GM12892 (cell line): ENCODE measurements at places on chromosomes 2 and 18.

DNA sequence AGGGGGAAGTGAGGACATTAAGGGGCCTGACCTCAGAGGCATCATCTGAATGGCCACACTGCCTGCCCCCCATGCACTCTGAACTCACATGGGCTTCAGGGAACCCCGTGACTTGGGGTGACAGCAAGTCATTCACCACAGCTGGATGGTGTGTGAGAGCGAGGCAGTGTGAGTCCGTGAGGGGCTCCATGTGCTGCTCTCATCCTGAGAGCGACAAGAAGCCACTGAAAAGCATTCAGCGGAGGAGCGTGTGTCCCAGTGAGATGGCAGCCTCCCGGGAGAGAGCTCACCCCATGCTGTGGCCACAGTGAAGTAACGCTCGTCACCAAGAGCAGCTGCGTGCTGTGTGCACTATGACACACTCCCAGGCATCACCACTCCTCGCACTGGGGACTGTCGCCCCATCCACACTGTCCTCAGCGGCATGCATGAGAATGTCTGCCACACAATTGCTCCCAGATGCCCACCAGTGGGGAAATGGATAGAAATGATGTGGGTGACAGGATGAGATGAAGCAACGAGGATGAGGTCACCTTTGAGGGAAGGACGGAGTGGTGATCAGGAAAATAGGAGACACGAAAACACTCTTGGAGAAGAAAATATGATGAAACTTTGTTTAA, 213.0 kb upstream of the RAB6C start:
- no peak for DNase-seq

- DNase-seq: no peak
These were observed 132.6 kb downstream of the MAP2 start for GRCh38 chr2:209556354-209556961.

- DNase-seq: no peak
These were observed 229.3 kb upstream of the ZSWIM2 start for GRCh38 chr2:187078297-187078696.

- no peak for DNase-seq
These were observed 43.8 kb downstream of the XIRP2 start for GRCh38 chr2:166932032-166932431.

- no peak for DNase-seq
These were observed 14.7 kb downstream of the LAMA3 start for GRCh38 chr18:23703987-23704384.

DNA sequence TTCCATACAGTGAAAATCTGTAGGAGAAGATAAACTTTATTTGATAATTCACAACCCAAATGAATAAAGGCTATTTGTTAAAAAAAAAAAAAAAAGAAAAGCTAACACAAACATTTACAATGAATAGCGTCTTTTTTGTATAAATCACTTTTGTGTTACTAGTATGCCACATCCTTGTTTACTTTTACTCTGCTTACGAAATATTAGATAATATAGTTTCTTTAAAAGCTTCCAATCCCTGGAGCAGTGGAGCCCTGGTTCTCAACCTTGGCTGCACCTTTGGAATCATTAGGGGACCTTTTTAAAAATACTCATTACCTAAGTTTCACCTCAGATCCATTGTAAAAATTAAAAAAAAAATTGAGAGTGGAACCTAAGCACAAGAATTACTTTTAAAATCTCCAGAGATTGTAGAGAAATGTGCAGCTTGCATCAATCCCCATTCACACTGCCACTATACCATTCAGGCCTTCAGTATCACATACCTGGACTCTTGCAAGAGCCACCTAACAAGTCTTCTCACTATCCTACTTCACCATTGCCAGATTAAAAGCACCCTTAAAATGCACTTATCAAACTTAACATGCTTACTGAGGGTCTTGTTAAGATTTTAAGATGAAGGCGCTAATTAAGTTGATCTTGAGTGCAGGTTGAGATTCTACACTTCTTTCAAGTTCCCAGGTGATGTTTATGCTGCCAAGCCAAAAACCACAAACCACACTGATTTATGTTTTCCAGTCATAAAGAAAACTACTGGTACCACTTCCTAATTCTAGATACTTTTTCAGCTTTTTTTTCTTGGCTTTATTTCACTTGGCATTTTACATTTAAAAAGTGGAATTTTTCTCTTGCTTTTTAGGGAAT, 59.7 kb upstream of the ZC3H15 start:
- no peak for DNase-seq

- DNase-seq: no peak
These were observed 58.4 kb upstream of the RTN4 start for GRCh38 chr2:55108456-55109160.

GRCh38 chr2:216392018-216392562, 19.8 kb upstream of the MARCHF4 start:
- no peak for DNase-seq

DNA sequence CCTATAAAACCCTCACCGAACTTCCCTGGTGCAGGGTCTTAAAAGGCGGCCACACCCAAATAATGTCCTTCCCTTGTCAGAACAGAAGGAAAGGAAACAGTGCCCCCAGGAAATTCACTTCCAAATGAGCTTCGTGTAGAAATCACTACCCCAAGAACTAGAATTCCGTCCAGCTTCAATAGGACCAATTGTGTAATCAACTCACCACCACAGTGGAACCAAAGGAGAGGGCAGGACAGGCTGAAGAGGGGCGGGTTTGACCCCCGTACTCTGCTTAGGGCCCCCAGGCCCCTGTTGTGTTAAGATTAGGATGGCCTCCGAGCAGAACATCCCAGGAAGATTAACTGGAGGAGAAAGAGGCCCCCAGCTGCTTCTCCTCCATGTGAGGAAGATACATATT, 24.1 kb downstream of the GPR35 start:
- no peak for DNase-seq

DNA sequence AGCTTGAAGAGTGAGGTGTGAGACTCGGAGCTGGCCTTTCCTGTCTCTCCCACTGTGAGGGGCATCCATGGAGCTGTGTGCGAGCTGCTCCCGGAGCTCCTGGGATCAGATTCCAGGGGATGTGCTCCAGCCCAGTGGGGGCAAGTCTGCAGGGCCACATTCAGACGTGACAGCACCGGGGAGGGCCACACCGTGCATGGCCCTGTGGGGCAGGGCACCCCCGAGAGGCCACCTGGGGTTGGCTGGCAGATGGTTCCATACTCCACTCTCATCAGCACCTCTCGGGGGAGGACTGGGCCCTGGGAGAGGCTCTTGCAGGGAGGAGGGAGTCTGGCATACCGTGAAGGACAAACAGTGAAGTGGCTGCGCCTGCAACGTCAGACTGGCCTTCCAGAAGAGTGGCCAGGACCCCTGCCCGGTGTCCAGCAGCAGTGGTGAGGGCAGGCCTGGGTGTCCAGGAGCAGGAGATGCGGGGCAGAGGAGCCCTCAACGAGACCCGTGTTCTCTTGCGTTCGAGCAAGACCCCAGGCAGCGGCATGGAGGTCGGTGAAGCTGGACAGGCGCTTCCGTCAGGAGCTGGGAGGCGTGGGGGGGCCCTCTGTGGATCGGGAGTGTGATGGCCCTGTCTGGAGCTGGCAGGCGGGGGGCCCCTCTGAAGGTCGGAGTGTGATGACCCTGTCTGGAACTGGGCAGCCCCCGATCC, 84.3 kb downstream of the ASB1 start:
- no peak for DNase-seq

DNA sequence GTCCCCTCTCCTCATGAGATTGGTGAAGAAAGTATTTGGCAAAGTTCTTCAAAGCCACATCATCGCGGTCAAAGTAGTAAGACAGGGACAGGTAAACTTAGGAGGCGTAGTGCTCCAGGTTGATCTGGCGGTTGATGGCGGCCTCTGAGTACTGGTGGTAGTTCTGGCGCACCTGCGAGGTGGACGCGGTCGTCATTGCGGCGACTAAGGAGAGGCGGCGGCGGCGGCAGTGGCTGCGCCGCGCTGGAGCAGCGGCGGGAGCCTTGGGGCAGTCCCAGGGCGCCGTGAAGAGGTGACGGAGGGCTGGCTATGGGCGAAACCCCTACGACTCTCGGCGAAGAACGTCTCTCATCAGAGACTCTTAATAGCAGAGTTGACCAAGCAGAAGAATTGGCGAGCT, 107.2 kb upstream of the UBE2E3 start:
- DNase-seq: no peak

- no peak for DNase-seq
These were observed 805 bp downstream of the SNORC start for GRCh38 chr2:232870766-232871371.

DNA sequence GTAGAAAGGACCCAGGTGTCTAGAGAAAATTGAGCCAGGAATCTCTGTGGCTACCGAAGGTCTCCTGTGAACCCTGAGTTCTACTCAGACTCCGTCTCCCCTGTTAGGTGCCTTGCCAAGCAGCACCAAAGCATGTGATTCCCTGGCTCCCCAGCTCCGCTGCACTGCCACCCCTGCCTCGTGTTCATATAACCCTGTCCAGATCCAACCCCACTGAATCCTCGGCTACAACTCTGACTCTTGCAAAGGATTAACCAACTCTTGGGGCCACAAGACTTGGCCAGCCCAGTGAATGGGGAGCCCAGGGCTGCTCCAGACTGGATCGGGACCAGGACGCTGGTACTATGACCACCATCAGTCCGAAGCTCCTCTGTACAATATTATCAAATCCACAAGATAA, 37.3 kb upstream of the ACAA2 start:
- DNase-seq: no peak

GRCh38 chr18:76885001-76885400, 62.6 kb downstream of the ZNF236 start:
- DNase-seq: no peak

DNA sequence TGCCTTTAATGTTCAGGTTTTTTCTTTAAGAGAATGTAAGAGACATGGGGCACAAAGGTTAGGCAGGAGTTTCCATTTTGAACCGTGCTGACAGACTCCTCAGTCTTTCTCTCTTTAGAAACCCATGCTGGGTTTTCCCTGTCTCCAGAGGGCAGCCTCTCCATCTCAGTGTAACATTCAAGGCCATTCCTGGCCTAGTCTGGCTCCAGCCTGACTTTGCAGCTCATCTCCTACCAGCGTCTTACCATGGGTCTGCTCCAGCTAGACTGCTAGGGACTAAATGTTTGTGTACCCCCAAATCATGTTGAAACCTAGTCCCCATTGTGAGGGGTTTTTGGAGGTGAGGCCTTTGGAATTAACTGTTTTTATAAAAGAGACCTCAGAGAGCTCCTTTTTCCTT, 9.8 kb upstream of the CLIP4 start:
- DNase-seq: no peak

- no peak for DNase-seq
These were observed 33.9 kb downstream of the ACOXL start for GRCh38 chr2:110766291-110766690.

- no peak for DNase-seq
These were observed 179.5 kb downstream of the CELF4 start for GRCh38 chr18:37385846-37386778.

DNA sequence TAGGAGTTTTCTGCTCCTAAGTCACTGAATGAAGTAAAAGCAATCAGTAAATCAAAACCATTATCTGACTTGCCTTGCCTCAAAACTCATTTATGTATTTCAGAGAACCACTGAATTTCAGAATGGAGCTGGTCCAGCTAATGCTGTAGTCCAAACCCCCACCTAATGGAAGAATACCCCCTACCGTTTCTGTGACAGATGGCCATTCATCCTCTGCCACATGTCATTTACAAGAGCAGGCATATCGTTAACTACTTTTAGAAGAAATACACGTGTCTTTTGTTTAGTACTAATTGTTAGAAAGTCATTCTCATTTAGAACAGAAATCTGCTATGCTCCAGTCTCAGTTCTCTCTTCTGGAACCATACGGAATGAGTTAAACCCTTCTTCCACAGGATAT, 12.8 kb upstream of the GALNT5 start:
- DNase-seq: no peak

GRCh38 chr18:5298156-5298852, 2.8 kb upstream of the ZBTB14 start:
- DNase-seq: no peak

DNA sequence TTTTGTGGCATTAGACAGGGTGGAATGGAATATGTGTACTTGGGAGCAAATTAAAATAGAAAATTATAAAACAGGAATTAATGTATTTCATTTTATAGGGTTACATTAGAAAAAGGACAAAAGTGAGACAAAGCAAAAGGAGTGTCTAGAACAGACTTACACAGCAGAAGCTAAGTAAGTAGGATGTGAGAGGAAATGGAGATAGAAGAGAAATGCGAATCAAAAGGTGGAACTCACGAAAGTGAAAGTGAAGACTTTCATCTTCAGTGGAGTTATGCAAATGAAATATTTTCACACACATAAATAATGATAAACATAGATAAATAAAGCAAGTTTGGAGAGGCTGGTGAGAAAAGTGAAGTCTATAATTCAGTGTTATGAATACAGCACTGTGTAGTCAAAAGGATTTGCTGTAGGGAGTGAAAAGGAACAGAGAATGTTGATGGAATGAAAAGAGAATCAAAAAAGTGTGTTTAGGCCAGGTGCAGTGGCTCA, 94.8 kb downstream of the DLGAP1 start:
- DNase-seq: no peak

DNA sequence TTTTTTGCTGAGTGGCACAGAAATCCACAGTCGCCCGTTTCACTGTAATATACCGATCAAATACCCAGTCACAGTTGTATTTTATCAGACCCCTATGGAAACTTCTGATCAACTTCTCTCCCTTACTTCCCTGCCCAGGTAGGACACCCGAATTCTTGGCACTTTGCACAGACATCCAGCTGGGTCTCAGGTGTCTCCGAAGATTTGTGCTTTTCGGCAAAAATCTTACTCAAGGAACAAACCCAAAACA, 596 bp downstream of the MREG start:
- DNase-seq: no peak

DNA sequence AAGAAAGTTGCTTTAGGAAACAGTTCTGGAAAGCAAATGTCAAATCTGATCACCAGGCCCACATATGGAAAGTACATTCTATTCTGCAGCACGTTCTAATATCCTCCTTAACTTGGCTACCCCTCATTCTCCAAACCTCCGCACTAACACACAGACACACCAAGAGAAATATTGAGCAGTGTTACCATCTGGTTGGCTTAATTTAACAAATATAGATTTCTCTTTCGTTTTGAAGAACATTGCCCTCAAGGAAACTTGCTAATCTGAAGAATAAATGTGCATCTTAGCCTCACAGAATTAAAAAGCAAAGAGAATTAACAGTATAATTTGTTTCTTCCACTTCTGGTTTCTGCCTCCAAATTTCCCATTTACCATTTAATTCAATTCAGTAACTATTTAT, 72.8 kb upstream of the TTC39C start:
- DNase-seq: no peak

- DNase-seq: no peak
These were observed 363.6 kb downstream of the RNF144A start for GRCh38 chr2:7280790-7281189.

GRCh38 chr2:182906454-182906853, 40.0 kb upstream of the FRZB start:
- no peak for DNase-seq

- no peak for DNase-seq
These were observed 99.9 kb downstream of the SS18 start for GRCh38 chr18:25990473-25990872.

DNA sequence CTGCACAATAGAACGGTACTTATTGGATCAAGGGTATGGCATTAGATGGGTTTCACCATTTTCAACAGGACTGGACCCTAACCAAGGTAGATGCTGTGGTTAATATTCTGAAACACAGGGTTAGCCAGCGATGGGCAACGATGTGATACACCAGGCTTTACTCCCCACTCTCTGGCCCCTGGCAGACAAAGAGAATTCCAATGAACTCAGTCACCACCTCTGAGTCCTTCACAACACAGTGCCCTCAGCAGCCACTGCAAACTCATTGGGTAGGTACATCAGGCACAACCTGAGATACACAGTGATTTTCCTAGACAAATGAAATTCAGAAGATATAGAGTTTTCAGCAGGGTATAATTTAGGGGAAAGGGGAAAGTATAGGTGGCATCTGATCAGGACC, 634.5 kb downstream of the ZEB2 start:
- no peak for DNase-seq
